Foreskin fibroblast (primary cell): ENCODE measurements at places on chromosomes 1 and 21.
A peak's percentile ranks its signal among the peaks of the same experiment; 100 is the strongest.

DNA sequence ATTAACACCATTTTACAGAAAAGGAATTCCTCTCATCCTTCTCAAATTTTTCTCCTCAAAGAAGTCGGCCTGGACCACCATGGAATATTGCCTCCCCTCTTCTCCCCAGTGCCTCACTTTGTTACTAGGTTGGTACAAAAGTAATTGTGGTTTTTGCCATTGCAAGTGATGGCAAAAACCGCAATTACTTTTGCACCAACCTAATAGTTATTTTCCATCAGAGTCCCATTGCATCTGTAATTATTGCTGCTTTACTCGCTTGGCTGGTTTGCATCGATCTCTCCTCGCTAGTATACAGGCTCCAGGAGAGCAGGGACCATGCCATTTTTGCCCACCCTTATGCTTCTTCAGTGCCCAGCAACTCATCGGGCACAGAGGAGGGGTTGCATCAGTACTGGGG, 963 bp upstream of the C1orf94 start:
- DNase-seq: no peak

DNA sequence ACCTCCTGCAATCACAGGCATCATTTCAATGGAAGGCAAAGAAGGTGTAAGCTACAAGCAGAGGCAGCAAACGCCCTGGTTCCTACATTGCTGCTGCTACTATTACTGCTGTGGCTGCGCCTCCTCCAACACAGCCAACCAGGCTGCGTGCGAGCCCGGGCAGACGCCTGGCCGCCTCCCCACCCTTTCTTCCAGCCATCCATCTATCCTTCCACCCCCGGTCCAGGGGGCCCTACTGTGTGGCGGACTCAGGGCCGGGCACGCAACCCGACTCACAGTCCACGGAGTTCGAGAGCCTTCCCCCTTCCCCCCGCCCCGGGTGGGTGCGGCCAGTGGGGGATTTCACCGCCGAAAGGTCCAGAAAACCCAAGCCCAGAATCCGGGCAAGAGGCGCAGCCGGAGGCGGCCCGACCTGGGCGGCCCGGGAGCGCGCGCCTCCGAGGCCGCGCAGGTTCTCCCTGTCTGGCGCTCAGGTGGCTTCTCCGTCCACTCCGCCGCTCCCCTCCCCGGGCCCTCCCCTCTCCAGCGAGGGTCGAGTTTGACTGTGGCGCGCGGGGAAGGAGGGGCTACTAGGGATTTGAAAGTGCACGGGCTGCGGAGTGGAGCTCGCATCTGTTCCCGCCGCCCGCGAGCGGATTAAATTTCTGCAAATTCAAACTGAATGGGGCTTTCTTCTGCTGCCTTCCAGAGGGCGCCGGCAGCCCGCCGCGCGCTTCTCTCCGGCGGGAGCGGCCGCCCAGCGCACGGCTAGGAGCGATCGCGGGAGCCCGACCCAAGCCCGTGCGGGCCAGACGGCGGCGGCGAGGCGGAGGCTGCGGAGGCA, at the start of gene HUNK:
Gene HUNK (plus strand): TSS at position 569 of the 823 bp plus-strand sequence. CDS start 655 bp downstream, outside the sequence.
- DNase-seq: no peak

- no peak for DNase-seq
Measured at GRCh38 chr1:153404768-153405167, 11.6 kb upstream of the S100A7A start.

GRCh38 chr1:209657140-209657879, 5.1 kb upstream of the LAMB3 start:
- no peak for DNase-seq

DNA sequence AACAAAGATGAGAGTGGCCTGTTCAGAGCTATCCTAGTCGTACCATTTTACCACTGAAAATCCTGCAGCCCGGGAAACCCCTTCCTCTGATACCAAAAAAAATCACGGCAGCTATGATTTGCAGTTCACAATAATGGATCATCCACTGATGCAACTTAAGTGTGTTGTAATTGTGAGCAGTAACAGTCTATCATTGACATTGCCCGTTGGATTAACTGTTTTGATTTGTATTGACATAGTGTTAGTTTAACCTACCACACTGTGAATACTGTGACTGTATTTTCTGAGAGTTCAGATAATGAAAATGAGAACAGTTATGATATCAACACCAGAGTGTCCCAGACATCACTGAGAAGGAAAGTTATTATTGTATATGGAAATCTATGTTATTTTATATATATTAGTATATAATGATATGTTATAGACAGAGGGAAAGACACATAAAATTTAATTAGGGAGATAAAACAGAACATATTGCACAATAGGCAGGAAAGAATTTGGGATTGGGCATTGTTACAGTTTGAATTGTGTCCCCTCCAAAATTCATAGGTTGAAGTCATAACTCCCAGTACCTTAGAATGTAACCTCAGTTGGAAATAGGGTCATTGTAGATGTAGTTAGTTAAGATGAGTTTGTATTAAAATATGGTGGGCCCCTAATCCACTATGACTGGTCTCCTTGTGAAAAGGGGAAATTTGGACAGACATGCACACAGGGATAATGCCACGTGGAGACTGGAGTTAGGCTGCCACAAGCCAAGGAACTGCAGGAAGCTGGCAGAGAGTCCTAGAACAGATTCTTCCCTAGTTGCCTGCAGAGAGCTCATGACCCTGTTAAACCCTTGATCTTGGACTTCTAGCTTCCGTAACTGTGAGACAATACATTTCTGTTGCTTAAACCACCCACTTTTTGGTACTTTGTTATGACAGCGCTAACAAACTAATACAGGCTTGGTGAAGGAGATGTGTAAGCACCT, 54.4 kb downstream of the TLCD4 start:
- DNase-seq: no peak

- peak; percentile 57 for DNase-seq
Measured at GRCh38 chr1:19240673-19241538, 10.4 kb downstream of the EMC1 start.

DNA sequence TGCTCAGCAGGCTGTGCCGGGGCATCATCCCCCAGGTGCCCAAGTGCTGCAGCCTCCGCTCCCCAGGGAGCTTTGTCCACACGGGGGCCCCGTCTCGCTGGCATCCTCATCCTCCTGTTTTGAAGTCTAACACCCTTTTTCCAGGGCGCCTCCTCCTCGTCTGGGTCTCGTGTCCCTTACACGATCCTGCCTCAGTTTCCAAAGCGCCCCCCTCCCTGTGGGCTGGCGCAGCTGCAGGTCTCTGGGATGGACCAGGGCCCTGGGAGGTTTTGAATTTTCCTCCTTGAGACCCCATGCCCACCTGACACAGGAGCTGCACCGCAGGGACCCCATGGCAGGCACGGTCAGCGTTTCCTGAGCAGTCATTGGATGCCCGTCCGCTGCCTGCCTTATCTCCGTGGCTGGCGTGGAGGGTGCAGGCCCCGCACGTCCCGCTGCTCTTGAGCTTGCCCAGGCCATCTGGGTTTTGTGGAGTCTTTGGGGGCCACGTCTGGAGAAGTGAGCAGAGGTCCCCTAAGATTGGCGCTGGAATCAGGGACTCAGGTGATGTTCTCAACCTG, 37.4 kb upstream of the DIP2A start:
- DNase-seq: no peak

GRCh38 chr1:167486090-167486824, 32.1 kb downstream of the CD247 start:
- DNase-seq: no peak
